Left lung (tissue), 14 donors: ENCODE measurements at places on chromosomes 5 and 9. TPM values are rescaled to one million over a fixed set of nuclear protein-coding genes. Genes with fewer than 3 reads are reported as not detected.
A peak's percentile ranks its signal among the peaks of the same experiment; 100 is the strongest.

GRCh38 chr9:78212868-78213267 is 23.0 kb upstream of the CEP78 start:
- no peak overlapping the region for H3K27ac ChIP-seq
- no peaks in the 10 kb centered on the region for H3K36me3 ChIP-seq
- no peaks in the 10 kb centered on the region for H3K27me3 ChIP-seq
- H3K4me3 ChIP-seq: no peak overlapping the region

GRCh38 chr5:127028822-127029457 is 1.4 kb downstream of the MARCHF3 start:
- no peaks in the 10 kb centered on the region for H3K4me1 ChIP-seq
- H3K4me3 ChIP-seq: peak overlapping the region; percentile 81

C5orf58 gene
- total RNA-seq: not detected

CDH9 gene
- total RNA-seq: not detected

- no peaks in the 10 kb centered on the region for H3K36me3 ChIP-seq
- H3K4me1 ChIP-seq: no peaks in the 10 kb centered on the region
- no peak overlapping the region for H3K4me3 ChIP-seq
- H3K27me3 ChIP-seq: no peaks in the 10 kb centered on the region
- no peak for DNase-seq
These were observed 214.7 kb downstream of the ICE1 start for GRCh38 chr5:5637173-5637572.

DNA sequence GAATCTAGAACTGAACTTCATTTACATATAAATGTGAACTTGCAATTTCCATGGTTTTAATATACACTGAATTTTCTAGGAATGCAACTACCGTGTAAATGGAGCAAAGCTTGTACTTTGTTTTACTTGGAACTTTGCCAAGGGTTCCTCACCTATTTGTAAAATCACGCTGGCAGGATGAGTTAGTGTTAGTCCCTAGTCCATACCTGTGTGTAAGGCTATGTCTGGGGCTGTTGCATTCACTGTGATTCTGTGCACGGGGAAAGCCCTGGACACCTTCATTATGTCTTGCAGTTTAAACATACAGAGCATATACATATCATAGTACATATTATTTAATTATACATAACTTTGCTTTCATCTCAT is 119.9 kb downstream of the PAX5 start:
- H3K27me3 ChIP-seq: peaks cover 47% of the 10 kb centered on the region
- H3K36me3 ChIP-seq: no peaks in the 10 kb centered on the region
- H3K27ac ChIP-seq: no peak overlapping the region
- H3K4me1 ChIP-seq: no peaks in the 10 kb centered on the region
- no peak for DNase-seq
- no peak overlapping the region for H3K4me3 ChIP-seq

IL3 gene
- total RNA-seq: not detected

IFNK gene
- not detected for total RNA-seq
